ENCODE measurements at places on chromosomes 7 and 10.

- DNase-seq, result no peak
Observed at GRCh38 chr10:77531441-77532001, 106.1 kb downstream of the KCNMA1 start.

DNA sequence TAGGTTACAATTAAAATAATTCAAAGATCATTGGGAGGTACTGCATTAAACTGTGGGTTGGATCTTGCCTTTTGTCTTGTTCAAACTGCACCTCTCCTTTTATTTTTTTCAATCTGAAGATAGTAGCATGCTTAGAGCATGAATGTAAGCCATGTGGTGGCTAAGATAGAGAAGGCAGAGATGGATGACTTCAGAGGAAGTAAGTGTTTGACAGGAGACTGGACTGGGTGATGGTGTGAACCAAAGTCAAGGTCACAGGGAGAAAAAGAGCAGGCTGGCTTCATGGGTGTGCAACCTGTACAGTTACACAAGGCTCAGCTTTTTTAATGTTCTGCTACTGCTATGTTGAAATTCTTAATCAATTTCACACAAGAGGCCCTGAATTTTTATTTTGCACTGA is 85.6 kb downstream of the ZEB1 start:
- no peak for DNase-seq

DNA sequence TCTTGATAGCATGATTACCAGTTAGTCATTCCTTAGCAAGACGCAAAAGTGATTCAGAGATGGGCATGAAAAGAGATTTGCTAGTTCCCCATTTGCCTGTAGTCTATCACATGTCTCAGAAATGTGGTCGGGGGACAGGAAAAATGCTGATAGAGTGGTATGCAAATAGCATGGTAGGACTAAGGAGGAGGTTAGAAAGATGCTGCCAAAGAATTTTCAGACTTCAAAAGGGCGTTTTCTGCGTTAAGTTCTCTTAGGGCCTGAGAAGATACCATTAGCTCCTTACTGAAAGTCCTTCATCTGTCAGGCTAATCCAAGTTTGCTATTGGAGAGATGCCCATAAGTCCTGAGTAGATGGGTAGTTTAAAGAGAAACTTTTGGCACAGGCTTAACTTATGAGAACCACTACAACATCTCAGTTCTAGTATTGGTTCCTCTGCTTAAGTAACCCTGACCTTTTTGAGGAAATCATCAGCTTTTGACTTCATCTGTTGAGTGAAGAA is 2.7 kb downstream of the CALD1 start:
- no peak for DNase-seq

DNA sequence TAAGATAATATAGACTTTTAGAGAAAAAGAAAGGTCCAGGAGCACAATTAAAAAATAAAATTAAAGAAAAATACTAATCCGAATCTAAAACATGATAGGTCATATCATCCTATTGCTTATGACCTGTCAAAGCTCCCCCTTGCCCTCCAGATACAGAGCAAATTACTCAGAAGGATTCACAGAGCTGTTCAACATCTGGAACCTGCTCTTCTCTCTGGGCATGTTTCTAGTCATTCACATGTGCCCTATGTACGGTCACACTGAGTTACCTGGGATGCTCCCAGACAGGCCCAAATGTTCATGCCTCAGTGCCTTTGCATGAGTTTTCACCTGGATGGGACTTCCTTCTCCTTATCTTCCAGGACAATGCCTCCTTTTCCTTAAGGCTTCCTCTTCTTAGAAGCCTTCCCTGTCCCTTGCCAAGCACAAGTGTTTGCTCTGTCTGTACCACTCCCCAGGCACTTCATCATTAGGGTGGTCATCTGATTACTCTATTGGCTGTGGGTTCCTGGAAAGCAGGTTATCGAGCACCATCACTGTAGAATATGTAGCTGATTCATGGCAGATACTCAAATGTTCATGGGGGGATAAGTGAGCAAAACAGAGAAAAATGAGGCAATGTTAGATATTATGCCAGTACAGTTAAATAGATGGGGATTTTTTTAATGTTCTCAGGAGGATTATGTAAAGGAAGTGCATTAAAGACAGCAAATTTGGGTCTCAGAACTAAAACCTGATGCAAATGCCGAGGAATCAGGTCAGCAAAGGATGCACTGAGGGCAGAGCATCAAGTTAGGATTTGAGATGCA is 12.0 kb upstream of the AOAH start:
- no peak for DNase-seq

GRCh38 chr7:116443646-116444045 is 55.9 kb upstream of the CAV2 start:
- no peak for DNase-seq
